ENCODE measurements at places on chromosomes 6 and 20. TPM values are rescaled to one million over a fixed set of nuclear protein-coding genes. Genes with fewer than 3 reads are reported as not detected.

THEMIS gene
- 0.07 TPM for total RNA-seq

SNPH gene
- 7.9 TPM for total RNA-seq

TRIM15 gene
- not detected for total RNA-seq

HBS1L gene
- total RNA-seq = 87.8 TPM

EPHA7 gene
- 0.82 TPM for total RNA-seq

PNLDC1 gene
- total RNA-seq = 0.11 TPM

IL17F gene
- not detected for total RNA-seq

BPIFB4 gene
- total RNA-seq = not detected

LRFN2 gene
- total RNA-seq = 0.32 TPM

POU3F2 gene
- 1.9 TPM for total RNA-seq

PPP1R3G gene
- 0.39 TPM for total RNA-seq

FNDC11 gene
- 0.20 TPM for total RNA-seq

OR11A1 gene
- total RNA-seq = not detected

DNA sequence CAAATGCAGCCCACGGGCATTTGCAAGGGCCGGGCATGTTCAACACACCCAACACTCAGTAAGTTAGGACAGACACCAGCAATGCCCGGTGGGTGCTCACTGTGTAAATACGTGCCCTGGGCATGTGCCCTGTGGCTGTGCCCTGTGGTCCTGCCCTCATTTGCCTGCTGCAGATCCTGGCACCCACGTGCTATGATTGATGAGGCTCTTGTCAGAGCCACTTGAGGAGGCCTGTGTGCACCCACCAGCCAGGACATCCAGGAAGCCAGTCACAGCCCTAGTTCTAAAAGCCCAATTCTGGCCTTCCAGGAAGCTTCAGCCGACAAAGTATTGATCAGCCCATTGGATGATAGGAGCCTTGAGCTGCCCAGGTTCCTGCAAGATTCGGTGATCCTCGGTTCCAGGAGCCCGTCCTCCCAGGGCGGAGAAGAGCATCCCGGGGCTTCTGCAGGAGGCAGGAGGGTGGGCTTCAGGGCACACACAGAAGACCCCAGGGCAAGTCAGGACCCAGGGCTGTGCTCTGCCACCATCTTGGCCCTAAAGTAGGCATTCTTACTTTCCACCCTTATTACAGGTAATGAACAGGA, 223.9 kb downstream of the PREX1 start:
- DNase-seq = no peak

DNA sequence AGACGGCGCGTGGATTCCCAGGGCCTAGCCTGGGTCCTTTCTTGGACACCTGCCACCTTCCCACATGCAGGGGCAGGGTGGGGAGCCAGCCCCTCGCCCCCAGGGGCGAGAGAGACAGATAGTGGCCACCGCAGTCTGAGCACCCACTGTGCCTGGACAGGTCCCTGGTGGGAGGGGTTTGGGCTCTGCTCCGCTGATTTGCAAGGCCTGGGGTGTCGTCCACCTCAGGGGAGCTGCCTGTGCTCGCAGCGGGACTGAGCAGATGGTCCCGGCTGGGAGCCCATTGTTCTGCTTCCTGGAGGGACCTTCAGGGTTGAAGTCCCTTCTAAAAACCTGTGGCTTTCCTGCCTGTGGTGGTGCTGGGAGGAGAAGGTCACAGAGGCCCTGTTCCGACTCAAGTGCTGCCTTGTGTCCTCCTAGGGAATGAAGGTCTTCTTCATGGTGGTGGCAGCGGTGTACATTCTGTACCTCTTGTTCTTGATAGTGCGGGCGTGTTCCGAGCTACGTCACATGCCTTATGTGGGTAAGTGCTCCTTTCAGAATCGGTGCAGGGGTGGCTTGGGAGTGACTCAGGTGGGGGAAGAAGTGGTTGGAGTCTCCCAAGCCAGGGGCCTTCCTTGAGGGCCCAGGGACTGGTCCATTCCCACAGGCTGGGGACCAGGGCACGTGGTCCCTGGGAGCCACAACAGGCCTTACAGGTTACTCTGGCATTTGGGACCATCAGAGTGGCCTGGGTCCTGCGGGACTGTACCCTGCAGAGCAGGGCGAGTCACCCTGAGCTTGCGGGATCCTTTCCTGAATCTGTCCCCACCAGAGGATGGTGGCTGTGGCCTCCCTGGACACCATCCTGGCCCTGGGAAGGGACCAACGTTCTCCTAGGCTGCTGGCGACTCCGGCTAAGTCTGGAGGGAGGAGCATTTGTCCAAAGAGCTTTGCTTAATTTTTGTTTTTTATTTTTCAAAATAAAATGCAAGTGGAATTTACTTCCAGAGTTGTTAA, 19.6 kb downstream of the DYNLT1 start:
- DNase-seq = no peak

GRCh38 chr6:132841966-132842365, 27.6 kb downstream of the RPS12 start:
- DNase-seq = no peak

DNA sequence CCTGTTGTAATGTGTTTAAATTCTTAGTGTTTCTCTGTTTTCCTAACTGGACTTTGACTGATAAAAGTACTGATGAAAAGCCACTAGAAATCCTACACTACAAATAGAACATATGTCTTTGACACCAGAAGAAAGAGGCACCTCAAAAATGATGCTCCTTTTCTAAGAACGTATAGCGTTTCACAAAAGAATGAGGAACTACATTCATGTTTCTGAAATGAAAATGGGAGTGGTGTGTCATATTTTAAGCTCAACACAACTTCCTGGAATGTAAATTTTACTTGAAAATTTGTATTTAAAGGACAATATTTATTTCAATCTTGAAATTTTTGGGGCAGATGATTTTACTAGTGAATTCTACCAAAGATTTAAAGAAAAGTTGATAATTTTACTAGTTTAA, 35.3 kb downstream of the KIAA0408 start:
- DNase-seq = no peak

DNA sequence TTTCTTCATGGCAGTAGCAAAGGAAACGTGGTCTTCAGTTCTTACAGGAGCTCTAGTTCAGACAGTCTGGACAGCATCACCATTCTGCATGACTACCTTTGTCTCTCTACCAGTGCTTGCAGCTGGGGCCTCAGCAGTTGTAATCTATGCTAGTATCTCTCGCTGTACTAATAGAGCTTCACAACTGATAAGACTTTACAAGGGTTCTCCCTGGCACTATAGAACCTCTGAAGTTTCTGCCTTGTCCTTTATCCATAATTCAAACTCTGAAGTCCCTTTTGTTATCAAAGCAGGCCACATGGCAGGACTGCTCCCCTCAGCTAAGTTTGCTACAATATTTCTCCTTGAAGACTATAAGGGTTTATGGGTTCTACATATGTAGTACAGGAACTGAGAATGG, 842.1 kb upstream of the ADGRB3 start:
- DNase-seq = no peak

DNA sequence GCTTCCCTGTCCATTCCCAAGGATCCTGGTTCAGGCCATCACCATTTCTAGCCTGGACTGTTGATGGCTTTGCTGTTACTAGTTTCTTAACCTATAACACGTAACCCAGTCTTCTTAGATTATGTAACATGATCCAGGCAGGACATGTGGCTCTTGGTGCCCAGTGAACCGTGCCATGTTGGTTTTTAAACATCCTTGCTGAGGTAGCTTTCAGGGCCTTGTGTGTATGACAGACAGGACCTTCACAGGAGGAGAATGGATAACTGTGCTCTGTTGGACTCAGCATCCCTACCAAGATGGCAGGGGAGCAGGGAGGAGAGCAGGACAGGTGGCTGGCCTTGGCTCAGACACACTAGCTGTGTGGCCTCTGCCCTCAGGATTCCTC, 46.8 kb downstream of the PANK2 start:
- no peak for DNase-seq

- no peak for DNase-seq
Observed at GRCh38 chr6:169646906-169647567, 54.8 kb downstream of the WDR27 start.

DNA sequence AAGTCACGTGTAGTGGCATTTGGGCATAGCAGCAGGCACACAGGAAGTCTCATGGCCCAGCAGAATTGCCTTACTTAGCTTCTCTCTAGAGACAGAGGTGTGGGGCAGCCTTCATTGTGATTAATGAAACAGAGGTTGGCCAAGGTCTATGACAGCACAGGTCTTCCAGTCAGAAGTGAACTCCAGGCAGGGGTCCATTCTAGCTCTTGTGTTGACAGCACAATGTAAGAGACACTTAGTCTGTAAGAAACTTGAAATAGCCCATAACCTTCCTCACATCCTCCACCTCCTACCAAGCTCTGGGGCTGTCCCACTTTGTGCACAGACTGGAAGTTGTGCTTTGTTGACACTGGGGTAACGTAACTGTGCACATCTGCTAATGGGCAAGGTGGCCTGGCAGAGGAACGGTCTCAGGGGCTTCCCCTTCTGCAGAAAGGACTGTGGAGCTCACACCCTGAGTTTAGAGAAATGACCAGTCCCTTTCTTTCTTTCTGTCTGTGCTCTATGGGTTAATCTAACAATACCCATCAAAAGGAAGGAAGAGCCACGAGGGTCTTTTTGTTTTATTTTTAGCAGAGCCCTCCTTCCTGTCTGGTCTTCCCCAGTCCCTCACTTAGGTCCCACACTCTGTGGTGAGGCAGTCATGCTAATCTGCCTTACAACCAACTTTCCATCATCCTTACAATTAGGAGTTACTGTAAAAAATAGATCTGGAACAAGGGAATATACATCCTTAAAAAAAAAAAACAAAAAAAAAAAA, 35.6 kb upstream of the TAGAP start:
- no peak for DNase-seq

- DNase-seq = no peak
Observed at GRCh38 chr6:97207383-97207782, 75.6 kb downstream of the MMS22L start.

GRCh38 chr6:112800916-112801315, 453.8 kb downstream of the RFPL4B start:
- no peak for DNase-seq

DNA sequence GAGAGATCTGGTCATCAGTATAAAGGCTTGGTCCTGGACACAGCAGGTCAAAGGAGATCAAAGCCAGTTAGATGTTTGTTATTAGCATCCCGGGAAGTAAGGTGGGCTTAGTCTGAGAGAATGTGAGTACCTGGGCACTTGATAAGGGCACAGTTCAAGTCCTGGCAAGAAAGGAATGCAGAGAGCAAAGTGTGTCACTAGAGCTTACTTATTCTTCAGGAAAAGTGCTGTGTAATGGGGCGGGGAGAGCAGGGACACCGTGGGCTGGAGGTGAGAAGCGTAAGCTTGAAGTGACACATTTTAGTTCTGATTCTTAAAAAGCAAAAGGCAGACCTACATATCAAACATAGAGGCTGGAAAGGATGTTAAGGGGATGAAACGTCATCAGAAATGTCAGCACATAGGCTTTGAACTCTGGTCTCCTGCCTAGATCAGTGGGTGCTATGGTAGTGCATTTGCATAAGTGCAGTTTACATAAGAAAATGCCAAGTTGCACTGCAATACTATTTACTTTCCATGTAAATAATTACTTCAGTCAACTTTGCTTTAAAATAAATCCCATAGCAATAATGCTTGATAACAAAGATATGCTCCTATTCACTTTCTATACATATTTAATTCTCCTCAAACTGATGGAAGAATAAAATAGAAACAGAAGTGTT, 2.6 kb downstream of the SAMD5 start:
- DNase-seq = no peak

DNA sequence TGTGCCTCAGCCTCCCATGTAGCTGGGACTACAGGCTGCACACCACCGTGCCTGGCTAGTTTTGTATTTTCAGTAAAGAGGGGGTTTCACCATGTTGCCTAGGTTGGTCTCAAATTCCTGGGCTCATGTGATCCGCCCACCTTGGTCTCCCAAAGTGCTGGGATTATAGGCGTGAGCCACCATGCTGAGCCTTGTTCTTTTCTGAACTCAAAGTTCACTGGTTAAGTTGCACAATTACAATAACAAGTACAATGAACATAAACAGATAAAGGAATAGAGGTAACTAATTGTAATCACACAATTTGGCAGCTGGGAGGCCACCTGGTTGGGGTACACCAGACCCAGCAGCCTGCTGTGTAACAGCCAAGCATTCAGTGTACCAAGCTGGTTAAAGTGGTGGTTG, 6.7 kb downstream of the NUDT3 start:
- no peak for DNase-seq

GRCh38 chr6:25035512-25036435, 100.0 kb upstream of the RIPOR2 start:
- DNase-seq = peak; percentile 9

GRCh38 chr6:131952886-131953509, 1.8 kb upstream of the CCN2 start:
- no peak for DNase-seq

DNA sequence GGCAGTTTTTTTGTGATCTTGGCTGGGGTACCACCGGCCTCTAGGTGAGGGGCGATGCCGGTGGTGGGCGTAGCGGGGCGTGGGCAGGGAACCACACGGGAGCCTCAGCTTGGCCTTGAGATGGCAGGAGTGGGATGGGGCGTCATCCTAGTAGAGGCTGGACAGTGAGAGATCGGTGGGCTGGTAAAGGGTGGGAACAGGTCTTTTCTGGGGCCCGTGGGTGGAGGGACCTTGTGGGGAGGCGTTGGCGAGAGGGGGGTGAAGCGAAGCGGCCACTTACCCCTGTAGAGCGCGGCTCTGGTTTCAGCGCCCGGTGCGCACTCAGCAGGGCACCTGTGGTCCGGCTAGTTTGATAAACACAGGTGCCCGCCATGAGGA, 12.0 kb downstream of the ITPR3 start:
- no peak for DNase-seq

GRCh38 chr6:34867484-34867883, 20.4 kb downstream of the TAF11 start:
- no peak for DNase-seq

- DNase-seq = no peak
Observed at GRCh38 chr6:18634912-18635311, 247.8 kb downstream of the RNF144B start.

DNA sequence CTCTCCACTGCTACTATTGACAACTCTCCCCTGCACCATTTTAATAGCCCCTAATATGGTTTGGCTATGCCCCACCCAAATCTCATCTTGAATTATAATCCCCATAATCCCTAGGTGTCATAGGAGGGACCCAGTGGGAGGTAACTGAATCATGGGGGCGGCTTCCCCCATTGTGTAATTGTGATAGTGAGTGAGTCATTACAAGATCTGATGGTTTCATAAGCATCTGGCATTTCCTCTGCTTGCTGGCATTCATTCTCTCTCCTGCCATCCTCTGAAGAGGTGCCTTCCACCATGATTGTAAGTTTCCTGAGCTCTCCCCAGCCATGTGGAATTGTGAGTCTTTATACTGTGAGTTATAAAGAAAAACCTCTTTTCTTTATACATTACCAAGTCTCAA, 74.1 kb upstream of the TCF21 start:
- peak; percentile 45 for DNase-seq

GRCh38 chr20:33812152-33812849, 1.2 kb downstream of the CHMP4B start:
- DNase-seq = peak; percentile 75

DNA sequence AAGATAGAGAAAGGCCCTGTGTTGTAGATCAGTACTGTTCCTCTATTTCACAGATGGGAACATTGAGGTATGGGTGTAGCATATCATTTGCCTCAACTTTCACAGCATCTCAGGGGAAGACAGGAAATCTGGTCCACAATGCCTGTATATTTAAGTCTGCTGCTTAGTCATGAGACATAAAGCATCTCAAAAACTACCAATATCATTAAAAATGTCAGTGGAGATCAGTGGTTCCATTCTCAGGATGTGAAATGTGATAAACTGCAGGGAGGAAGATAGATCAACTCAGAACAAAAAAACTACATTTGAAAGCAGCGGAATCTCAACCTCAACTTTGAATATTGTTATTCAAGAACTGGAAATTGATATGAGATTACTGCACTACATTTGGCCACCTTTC, 192.9 kb upstream of the PREP start:
- DNase-seq = no peak
